NCI-H1417 treated with DMSO at 0.1 percent for 48 hours (cell line): ENCODE measurements at places on chromosomes 7 and 10.

DNA sequence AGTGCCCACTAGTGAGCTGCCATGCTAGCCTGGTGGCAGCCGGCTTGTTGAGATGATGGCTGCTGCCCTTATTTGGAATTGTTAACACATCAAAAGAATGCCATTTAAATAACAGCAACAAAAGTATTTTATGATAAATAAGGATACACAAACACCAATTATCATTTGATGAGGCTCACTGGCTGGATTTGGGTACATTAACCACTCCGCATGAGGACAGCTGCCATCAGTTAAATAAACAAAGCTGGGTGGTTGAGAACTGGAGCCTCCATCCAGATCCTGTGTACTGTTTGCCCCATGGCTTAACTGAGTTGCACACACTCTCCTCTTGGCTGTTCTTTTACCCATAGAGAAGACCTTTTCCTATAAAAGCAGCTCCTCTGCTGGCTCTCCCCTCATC is 103.8 kb downstream of the RGS10 start:
- no peak for DNase-seq

DNA sequence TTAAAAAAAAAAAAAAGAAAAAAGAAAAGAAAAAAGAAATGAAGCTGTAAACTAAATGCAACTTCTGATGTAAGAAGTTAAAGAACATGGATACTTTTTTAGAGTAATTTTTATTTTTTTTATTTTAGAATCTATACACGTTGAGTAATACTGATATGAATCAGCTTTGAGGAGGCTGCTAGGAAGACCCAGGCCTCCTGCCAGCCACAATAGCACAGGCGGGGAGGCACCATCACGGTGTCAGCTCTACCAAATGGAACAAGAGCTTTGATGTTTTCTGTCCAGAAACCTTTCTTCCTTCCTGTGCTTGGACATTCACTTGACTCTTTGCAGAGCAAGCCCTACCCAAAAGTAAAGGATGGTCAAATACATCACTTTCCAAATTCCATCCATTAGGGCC is 45.3 kb upstream of the EGR2 start:
- DNase-seq = no peak

GRCh38 chr7:130831817-130832481 is 97.9 kb upstream of the KLF14 start:
- no peak for DNase-seq

- DNase-seq = no peak
These were observed 69.2 kb downstream of the GNA12 start for GRCh38 chr7:2774935-2775334.

DNA sequence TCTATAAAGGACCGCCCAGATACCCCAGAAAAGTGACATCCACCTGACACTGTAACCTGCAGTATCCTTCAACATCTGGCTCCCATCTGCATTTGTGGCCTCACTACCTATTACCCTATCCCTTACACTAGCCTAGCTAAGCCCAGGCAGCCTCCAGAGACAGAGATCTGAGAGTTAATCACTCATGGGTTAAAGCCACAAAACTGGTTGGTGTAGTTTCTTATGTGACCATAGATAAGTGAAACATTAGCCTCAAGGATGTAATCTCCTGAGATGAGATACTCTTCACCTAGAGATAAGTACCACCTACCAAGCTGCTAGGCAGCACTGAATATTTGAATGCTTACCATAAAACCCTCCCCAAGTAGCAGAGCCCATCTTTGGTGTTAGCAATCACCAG is 35.4 kb downstream of the CTTNBP2 start:
- no peak for DNase-seq

DNA sequence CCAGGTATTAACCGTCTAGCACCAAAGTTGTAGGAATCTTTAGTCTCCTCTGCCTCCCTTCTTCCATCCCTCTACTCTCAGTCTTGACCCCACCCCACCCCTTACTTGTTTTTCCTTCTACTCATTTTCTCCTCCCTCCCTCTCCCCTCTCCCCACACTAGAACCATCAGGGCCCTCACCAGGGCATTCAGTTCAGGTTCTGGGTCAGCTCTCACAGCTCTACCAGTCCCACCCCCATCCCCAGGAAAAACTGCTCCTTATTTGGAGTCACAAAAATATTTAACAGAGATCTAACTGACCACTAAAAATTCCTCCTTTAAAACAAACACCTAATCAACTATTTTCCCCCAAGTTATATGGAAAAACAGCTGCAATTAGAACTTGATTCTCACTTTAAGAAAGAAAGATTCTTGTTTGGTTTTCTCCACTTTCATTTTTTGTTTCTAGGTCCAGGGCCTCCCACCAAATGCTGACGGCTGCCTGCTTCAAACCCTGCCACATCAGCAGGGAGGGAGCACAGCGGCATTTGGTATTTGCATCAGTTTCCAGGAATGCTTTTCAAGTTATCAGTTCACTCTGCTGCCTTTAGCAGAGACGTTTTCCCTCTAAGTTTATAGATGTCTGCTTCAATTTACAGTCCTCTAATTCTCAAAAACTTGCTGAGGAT is 2.8 kb upstream of the COL1A2 start:
- no peak for DNase-seq

DNA sequence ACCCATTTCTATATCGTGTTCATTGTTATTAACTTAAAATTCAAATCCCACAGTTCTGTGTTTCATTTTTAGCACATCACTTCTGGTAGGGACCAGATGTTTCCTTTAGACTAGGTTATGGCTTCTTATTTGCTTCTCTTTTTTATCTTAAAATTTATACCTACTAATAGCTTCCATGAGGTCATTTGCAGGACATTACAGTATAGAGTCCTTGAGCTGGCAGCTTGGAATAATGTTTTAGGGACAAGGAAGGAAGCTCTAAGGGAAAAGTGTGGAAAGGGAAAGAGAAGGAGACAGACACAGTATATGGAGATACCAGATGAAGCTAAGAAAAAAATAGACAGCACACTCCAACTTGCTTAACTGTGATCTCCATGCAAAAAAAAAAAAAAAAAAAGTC is 48.8 kb upstream of the CD36 start:
- DNase-seq = no peak

- no peak for DNase-seq
These were observed 45.3 kb upstream of the GTF2I start for GRCh38 chr7:74612015-74612829.

DNA sequence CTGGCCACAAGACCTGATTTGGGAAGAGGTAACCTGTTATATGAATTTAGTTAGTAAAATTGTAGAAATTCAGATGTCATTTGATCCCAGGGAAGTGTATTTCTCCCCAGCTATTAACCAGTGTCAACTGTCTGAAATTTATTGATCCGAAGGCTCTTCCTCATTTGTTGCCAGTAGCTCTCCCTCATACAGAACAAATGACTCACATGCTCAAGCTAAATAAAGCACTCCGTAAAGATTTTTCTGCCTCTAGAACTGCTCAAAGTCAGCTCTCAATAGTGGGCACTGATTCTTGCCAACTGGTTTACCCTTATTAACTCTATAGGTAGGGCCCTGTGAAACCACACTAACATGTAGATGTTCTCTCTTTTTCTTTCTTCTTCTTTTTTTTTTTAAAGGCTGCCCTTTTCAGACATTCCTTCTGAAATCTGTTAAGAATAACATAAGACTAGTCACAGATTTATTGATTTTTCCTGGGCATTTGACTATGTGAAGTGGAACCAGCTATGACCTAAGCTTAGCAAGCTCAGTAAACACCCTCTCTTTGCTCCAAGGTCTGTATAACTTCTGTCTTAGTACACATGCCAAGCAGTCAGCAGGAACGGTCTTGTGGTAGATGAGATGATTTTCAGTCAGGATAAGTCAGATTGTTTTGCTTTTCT is 21.8 kb downstream of the RPA3 start:
- DNase-seq = no peak

GRCh38 chr10:12063483-12063818 is 5.3 kb upstream of the DHTKD1 start:
- no peak for DNase-seq

DNA sequence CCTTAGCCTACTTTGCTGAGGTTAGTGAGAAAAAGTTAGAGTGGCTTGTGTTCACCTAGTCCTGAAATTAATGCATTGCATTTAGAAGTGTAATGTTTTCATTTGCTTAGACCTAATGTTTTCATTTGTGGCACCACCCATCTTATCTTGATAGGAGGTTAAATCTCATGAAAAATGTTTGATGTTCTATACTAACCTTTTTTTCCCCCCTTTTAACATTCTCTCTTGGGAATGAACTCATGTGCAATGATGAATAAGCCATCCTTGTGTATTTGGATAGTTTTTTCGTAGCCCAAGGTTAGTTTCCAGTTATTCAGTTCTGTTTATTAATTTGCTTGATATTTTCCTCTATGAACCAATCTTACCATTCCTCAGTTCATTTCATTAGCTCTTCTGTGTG is 2.8 kb downstream of the FHIP2A start:
- no peak for DNase-seq

GRCh38 chr7:24403557-24403956 is 119.6 kb downstream of the NPY start:
- DNase-seq = no peak

- DNase-seq = no peak
These were observed 223.9 kb downstream of the GPR158 start for GRCh38 chr10:25398680-25399079.

- no peak for DNase-seq
These were observed 16.9 kb downstream of the TCAF1 start for GRCh38 chr7:143884969-143885559.

- DNase-seq = no peak
These were observed 137.7 kb upstream of the TEX47 start for GRCh38 chr7:88933285-88933684.

DNA sequence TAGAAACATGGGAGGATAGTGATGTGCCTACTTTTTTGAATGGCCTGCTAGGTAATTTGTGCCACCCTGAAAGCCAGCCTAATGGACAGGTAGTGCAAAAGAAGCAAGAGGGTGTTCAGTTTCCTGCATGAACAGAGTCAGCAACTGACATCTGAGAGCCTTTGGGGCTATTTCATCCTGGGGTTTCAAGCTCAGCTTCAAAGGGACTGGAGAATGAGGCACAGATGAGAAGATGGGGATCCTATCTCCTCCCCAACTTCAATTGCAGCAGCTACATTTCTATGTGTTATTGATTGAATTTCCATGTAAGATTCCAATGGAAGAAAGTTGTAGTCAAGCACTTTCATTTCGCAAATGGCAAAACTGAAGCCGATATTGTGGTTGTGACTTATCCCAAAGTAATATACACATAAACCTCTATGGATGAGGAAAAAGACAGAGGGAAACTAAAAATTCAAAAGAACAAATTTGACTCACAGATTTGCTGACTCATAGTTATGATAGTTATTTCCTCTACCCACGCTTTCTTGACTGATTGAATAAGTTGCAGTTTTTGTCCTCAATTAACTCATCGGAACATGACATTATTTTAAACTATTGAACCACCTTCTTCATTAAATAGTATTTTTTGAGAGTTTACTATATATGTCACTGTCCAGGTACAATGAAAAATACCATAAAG is 42.6 kb upstream of the NRP1 start:
- no peak for DNase-seq

- DNase-seq = no peak
These were observed 50.6 kb downstream of the ZNF277 start for GRCh38 chr7:112257073-112257472.

DNA sequence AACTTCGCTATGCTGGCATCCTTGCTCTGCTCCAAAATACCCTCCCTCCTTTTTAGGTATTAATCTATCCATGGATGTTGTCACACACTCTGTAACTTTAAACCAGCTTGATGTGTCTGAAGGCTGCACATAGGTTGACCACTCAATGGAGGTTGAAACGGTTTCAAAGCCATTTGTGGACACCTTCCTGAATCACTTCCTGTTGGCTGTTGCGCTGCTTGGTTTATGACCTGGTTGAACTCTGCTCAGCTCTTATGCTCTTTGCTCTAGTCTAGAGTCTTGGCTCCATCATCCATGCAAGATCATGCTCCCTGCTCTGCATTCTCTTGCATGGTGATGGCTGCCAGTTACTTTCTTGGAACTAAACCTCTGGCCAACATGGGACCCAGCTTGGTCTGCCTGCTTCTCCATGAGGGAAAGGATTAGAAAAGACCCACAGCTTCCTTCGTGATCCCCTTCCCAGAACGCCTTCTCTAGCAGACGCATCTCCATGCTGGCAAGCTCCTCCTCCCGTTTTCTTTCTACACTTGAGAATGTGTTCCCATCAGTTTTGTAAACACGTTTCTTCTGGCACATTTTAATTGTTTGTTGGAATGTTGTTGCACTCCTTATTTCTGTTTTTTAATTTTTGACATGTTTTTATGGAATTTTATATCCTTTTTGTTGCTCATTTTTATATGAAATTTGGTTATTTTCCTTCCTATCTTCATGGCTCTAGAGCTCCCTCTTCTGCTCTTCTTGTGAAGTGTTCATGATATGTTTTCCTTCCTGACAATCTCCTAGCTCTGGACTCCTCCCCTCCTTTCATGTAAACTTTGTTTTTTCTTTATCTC is 149.8 kb downstream of the XPNPEP1 start:
- DNase-seq = no peak

DNA sequence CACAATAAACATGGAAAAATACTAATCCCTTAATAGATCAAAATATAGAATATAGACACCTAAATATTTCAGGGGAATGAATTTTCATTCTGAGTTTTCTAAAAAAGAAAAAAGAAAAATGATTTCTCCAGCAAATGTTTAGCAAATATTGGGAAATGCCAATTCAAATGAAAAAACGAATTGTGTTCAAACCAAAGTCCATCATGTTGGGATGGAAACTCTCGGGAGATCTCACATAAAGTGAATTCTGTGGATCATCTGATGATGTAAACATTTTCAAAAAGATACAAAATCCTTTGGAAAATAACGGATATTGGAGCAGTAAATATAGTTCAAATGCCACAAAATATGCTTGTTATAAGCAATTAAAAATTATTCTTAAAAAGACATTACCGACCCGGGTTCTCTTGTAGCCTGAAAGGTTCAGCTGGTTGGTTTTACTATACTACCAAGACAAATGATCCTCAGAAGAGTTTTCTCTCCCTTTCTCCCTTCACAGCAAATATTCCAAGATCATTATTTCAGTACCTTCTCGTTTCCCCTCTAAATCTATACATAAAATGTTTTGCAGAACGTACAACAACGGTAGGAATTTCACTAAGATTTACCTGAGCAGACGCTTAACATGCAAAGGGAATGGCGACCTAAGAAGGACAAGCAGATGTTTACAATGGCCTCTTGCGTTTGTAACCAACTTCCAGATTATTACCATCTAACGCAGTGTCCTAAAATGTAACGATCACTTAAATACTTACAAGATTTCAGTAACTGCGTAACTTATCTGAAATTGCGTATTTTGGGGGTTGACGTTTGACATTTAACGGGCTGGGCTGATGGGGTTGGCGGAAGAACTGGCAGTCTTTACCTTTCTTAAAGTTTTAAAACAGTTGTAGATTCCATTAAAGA is 2.5 kb downstream of the HOXA13 start:
- DNase-seq = no peak
